ENCODE measurements at places on chromosomes 1 and 21.

DNA sequence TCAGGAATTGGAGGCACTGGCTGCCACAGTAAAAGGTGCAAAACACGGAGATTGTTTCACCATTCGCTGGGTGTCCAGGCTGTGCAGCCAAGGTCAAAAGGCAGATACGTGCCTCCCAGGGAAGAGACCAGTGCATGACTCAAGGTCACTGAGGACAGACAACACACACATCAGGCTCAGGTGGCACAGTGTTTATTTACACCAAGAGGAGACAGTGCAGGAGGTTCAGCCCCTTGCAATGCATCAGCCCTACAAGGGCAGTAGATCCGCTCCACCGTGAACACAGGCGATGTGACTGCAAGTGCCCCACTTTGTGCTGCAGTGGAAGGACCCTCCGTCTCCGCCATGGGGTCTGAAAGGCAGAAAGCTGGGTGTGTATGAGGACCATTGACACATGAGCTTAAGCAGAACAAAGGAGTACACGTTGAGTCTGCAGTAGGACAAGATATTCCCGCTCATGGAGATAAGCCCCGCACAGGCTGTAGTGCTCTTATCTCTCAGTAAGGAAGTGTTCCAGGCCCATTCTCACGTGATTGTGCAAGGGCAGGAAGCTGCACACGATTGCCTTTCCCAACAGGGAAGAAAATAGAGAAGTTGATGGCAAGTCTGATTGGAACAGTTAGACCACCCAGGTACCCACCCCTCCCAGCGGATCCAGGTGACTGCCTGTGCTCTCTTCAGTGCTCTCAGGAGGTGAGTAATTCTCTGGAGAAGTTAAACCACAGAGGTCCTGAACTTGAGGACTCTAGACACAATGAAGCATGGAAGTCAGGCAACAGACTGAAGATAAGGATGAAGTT lies 37.5 kb upstream of the QSOX1 start:
- DNase-seq, result no peak

GRCh38 chr1:45051005-45051772 lies 39.1 kb downstream of the UROD start:
- no peak for DNase-seq

GRCh38 chr1:53689736-53690326 lies 49.1 kb downstream of the GLIS1 start:
- DNase-seq, result no peak

DNA sequence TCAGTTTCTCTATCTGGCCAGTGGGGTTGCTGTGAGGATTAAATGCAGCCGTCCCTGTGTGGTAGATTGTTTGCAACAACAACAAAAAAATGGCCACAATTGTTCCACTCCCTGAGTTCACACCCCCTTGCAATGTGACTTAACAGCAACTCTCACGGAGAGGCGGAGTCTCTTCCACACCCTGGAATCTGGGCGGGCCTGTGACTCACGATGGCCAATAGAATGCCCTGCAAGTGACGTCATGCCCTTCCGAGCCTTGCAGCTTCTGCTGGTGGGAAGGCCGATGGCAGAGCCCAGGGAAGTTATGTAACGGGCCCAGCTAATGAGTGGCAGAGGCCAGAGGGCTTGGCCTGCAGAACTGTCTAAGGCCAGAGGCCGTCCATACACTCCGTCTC lies 87.9 kb downstream of the RIPK4 start:
- DNase-seq, result no peak

- DNase-seq, result no peak
Observed at GRCh38 chr1:207971331-207972219, 60.6 kb upstream of the CD34 start.

DNA sequence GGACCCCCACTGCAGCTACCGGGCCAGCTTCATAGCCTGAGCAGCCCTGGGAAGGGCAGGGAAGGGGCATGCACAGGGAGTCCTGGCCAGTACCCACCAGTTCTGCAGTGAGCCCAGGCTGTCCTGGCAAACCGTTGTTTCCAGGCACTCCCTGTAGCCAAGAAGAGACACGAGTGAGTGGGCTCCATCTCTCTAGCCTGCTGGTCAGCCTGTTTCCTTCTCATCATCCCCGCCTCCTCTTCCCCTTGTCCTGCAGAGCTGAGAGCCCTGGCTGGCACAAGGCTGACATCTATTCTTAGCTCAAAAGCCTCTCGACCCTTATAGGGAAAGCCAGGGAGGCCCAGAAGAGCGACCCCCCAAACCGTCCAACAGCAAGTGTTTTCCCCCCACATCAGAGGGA lies 28.7 kb downstream of the COL16A1 start:
- no peak for DNase-seq

DNA sequence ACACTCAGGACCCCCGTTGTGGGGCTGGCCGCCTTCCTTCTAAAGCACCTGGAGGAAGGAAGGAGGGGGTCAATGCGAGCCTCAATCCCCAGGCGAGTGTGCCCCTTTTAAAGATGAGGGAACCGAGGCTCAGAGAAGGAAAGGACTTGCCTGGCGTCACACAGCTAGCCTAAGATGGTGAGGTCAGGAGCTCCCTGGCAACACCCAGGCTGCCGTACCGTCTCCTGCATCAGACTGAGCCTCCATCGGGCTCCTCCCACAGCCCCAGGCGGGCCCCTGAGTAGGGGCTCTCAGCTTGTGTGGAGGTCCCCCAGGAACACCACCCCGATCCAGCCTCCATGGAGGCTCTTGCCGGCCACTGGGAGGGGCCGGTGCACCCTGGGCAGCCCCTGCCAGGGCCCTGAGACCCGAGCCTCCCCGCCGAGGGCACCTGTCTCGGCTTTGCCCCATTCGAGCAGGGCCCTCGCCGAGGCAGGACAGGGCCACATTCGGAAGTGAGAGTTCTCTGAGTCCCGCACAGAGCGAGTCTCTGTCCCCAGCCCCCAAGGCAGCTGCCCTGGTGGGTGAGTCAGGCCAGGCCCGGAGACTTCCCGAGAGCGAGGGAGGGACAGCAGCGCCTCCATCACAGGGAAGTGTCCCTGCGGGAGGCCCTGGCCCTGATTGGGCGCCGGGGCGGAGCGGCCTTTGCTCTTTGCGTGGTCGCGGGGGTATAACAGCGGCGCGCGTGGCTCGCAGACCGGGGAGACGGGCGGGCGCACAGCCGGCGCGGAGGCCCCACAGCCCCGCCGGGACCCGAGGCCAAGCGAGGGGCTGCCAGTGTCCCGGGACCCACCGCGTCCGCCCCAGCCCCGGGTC lies at the start of gene AIRE:
TSS of gene AIRE (plus strand) at position 739 of the 855 bp plus-strand sequence. CDS start 131 bp downstream, outside the sequence.
- no peak for DNase-seq

- DNase-seq, result no peak
Observed at GRCh38 chr1:152880907-152881306, 2.8 kb downstream of the SMCP start.

GRCh38 chr1:199356561-199356960 lies 670.9 kb upstream of the NR5A2 start:
- DNase-seq, result no peak

DNA sequence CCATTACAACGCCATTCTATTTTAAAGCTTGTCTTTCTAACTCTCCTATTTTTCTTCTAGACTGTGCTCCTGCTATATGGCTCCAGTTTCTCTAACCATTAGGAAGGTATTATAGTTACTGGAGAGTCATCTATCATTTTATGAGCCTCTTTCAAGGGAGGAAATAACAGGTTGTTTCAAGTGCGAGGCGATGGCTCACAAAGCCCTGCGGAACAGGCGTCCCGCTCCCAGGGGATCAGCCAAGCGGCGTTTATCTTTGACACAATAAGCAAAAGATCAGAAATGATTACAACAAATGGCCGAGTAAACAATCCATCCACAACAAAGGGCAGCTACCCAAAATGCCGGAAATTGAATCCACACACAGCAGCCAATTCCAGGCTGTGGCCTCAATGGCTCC lies 249.5 kb upstream of the POU3F1 start:
- no peak for DNase-seq

GRCh38 chr1:181033799-181034451 lies at the start of gene MR1:
Gene MR1 (plus strand): TSS chr1:181033983. CDS start chr1:181034008, 25 bp downstream.
- DNase-seq, result no peak

- no peak for DNase-seq
Observed at GRCh38 chr21:26777166-26777565, 68.0 kb downstream of the ADAMTS1 start.

GRCh38 chr1:118249641-118250040 lies 64.6 kb upstream of the SPAG17 start:
- no peak for DNase-seq

DNA sequence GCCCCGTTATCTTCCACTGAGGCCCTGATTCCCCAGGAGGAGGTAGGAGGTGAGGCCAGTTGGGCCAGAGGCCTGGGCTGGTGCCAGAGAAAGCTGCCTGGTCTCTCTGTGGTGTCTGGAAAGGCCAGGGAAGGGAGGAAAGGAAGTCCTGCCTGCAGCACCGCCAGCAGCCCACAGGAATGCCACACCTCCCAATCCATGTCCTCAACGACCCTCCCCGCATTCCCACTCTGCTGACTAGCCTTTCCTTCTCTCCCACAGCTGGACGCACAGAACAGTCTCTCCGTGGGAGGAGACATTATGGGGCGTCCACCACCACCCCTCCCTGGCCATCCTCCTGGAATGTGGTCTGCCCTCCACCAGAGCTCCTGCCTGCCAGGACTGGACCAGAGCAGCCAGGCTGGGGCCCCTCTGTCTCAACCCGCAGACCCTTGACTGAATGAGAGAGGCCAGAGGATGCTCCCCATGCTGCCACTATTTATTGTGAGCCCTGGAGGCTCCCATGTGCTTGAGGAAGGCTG lies 18.0 kb downstream of the CSF1 start:
- no peak for DNase-seq

DNA sequence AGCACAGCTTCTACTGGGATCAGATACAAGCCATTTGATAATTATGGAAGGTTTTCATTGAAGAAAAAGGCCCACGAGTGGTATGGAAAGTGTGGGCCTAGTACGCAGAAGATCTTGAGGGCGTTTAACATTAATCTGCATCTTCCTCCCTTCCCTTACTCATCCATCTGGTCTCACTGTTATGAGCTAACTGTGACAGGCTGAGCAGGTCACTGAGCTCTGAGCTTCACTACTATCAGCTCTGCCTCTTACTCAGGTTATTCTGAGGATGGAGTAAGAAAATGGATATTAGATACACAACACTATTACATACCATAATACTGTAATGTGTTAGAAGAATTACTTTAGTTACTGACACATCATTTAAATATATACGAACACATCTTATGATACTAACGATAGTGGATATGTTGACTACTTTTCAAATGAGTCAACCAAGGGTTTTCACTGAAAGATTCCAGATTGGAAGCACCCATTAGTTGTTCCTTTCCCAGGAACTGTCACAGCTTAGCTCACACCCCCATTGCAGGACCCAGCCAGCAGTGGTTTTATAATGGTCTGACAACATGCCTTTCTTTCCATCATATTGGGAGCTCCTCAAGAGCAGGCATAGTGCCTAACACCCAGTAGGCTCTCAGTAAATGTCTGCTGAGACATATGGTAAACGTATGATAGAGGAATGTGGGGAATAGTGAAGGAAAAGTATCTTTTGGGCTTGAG lies 97.8 kb upstream of the C8B start:
- no peak for DNase-seq

GRCh38 chr1:106055855-106056254 lies 1000.6 kb upstream of the PRMT6 start:
- DNase-seq, result no peak

DNA sequence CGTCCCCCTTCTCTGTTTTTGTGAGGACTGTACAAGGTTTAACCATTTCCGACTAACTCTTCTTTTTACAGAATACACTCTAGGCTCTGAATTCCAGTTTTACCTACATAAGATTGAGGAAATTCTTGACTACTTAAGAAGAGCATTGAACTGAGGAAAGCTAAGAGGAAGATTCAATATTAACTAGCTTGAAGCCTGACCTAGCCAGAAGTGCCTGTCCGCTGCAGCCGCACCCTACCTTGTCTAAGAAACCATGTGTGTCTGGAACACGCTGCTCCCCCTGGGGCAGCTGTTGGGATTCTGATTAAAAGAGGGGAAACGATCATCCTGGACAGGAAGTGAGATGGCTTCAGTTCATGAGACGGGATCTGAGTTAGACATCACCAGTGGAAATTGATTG lies 28.9 kb downstream of the CA6 start:
- DNase-seq, result no peak

DNA sequence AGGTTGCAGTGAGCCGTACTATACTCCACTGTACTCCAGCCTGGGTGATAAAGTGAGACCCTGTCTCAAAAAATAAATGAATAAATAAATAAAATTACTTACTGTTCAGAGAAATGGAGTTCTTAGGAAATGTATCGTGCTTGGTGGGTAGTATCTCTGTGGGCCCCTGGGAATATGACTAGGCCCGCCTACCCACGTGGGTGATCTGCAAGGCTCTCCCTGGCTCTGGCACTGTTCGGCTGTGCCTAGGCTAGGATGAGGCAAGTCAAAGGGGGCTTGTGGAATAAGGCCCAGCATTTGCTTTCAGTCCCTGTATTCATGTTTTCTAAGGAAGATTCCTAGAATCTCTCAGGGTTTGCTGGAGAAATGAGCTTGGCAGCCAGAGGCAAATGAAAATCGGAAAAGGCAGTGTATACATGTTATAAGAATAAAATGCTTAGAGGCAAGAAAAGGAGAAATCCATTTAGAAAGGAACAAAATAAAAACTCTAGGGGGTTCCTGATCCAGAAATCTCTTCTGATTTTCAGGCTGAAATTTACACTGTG lies 4.5 kb upstream of the CSRP1 start:
- DNase-seq, result no peak

- DNase-seq, result no peak
Observed at GRCh38 chr1:162133566-162133965, 64.1 kb downstream of the NOS1AP start.

DNA sequence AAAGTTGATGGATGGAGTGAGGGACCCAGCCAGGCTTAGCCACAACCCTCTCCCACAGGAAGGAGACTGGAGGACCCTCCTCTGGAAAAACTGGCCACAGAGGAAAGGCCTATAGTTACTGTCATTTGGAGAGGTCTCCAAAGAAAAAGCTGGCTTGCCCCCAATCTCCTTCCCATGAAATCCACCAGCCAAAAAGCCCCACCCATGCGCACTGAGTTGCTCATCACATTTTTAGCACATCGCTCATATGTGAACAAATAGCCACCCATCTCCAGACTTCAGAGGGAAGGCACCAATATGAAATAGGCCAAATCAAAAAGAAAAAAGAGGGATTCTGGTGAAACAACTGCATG lies 36.9 kb upstream of the QSOX1 start:
- DNase-seq, result no peak

DNA sequence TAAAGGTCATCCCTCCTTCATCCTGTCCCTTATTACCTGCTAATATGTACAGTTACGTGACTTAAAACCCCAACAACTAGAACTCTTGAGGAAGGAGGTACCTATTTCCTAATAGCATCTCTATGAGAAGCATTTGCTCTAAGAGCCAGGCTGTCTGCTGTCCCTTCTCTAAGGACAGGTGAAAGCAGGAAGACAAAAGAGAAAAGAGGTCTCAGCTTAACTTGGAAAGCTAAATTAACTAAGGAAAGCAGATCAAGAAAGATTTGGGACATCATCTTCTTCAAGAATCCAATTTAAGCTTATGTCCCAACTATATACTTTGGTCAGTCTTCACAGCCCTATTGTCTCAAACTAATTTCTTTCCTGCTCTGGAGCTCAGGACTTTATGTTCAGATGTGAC lies 2.9 kb downstream of the EGLN1 start:
- DNase-seq, result no peak

GRCh38 chr1:28087614-28088167 lies 719 bp downstream of the EYA3 start:
- DNase-seq, result no peak

Data from stimulated activated CD8-positive, alpha-beta memory T cell treated with anti-CD3 and anti-CD28 coated beads, Interleukin-15, amount 100 ng/mL, for 24 hours (primary cell).